ENCODE measurements at places on chromosomes 1 and 21.

- no peak for DNase-seq
Measured at GRCh38 chr1:42945164-42945563, 13.5 kb downstream of the SLC2A1 start.

- no peak for DNase-seq
Measured at GRCh38 chr1:95012389-95012788, 60.4 kb downstream of the ALG14 start.

- no peak for DNase-seq
Measured at GRCh38 chr1:29802181-29803068, 566.1 kb downstream of the PTPRU start.

DNA sequence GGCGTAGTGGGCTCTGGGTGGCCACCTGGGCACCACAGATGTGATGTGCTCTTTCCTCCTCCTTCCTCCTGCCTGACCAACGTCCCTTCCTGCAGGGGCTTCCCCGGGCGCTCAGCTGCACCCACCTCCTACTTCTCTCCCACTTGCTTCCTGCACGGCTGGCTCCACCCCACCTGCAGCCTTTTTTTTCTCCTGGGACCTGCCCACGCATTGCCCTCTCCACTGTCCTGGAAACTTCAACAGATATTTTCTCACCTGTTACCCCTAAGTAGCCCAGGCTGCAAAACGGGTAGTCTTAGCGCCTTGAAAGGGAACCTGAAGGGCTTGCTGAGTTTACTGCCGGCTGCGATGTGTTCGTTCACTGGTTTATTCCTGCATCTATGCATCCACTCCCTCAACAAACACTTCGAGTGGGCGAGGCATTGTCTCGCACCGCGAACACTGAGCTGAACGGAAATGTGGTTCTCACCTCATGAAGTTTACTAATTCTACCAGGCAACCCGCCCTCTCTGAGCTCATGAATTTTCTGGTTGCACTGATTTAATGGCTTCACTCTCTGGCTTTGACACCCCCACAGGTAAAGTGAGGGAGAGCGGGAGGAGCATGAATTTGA is 23.6 kb downstream of the ZBTB18 start:
- peak; percentile 24 for DNase-seq

DNA sequence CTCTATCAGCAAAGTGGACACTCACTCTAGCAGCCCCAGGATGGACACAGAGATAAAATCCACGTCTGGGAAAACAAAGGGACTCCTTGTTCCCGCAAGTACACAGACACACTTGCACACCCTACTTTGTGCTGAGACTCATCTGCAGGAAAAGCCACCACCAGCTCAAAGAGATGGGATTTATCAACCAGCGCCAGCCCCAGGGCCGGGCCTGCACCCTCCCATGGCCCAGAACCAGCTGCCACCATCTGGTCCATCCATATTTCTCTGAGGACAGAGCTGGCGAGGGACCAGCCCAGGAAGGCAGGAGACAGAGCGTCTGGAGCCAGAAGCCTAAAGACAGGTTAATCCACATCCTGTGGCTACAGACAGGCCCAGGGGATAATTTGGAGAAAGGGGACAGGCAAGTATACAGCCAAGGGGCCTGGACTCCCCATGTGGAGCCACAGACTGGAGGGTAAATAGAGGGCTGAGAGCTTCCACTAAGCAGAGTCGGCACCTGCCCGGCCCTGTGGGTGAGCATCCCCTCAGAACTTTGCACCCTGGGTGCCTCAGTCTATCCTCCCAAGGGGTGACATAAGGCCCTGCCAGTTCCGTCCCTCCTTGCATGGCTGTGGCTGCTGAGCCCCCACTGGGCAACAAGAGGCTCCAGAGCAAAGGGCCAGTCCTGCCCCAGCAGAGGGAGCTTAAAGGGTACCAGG is 233.9 kb downstream of the PTPRU start:
- no peak for DNase-seq

GRCh38 chr1:27538793-27539192 is 48.8 kb upstream of the WASF2 start:
- DNase-seq, result no peak

DNA sequence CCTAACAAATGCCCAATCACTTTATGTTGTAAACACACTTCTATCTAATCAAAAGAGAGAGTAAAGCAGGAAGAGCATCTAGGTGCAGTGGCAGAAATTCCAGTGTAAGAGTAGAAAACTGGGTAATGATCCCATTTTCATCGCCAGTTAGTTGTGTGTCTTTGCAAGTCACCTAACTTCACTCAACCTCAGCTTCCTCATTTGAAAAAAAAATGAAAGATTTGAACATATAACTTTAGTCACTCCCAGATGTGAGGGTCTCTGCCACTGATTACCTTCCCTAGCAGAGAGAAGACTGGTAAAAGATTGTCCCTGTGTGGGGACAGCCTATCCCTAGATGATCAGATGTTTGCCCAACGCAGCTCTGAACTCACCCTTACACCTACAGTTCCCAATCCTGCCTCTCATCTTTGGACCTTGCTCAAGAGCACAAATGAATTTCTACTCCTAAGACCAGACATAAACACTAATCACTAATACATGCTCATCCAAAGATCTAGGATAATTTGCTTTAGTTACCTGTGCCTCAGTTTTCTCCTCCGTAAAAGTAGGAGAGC is 25.2 kb upstream of the DUSP23 start:
- no peak for DNase-seq

- no peak for DNase-seq
Measured at GRCh38 chr1:230321741-230322420, 104.3 kb downstream of the PGBD5 start.

DNA sequence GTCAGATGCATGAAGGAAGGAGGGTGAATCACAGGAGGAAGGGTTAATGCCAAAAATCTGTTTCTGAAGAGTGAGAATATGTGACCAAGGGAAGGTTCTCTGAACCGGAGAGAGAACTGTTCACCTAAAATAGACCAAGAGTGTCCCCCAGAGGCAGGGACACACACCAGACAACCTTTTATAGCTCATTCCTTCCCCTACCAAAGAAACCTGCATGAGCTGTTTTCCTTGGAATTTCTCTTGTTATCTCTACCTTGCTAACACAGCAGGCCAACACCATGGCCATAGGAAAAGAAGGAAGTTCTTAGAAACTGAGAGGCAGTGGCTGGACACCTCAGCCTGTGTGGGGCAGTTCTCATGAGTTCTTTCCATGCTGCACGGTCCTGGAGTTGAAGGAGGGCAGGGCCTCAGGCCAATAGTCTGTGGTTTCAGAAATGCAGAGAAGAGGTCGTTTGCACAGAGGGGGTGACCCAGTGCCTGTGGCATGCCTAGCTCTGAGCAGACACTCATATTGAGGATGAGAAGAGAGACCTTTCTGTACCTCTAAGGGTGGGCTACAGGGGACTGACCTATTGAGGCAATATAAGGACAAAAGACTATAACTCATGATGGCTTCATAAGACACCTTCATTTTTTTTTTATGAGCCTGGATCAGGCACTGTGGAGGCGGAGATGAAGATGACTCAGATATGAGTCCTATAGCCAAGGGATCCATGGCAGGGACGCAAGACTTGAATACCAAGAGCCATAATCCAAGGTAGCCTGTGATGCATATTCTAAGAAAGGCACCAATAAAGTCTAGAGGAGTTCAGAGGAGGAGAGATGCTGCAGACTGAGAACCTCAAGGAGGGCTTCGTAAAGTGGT is 39.4 kb downstream of the IGFN1 start:
- DNase-seq, result no peak

GRCh38 chr1:25744140-25744581 is 55.8 kb upstream of the SELENON start:
- no peak for DNase-seq

DNA sequence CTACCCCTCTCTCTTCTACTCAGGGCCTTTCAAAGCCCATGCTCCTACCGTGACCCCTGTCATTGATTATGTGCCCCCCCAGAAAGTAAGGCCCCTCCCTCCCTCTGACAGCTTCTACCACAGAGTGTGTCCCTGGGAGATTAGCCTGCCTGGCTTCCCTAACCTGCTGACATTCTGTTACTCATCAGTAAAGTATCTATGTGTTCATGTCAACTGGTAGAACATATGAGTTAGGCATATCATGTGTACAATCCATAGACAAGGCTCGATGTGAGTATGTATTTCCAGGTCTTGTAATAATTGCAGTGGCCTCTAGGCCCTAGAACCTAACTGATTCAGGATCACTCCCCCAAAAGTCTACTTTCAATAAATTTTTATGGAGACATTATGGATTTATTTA is 120.0 kb downstream of the GIPC2 start:
- no peak for DNase-seq

All from stimulated activated CD8-positive, alpha-beta memory T cell treated with anti-CD3 and anti-CD28 coated beads, Interleukin-7, amount 100 ng/mL, for 48 hours (primary cell).